SJCRH30 (cell line): ENCODE measurements at places on chromosomes 5 and 9. TPM values are rescaled to one million over a fixed set of nuclear protein-coding genes. Genes with fewer than 3 reads are reported as not detected.
A peak's percentile ranks its signal among the peaks of the same experiment; 100 is the strongest.

The TAF11L10 gene
- total RNA-seq: not detected in 2 replicates

DNA sequence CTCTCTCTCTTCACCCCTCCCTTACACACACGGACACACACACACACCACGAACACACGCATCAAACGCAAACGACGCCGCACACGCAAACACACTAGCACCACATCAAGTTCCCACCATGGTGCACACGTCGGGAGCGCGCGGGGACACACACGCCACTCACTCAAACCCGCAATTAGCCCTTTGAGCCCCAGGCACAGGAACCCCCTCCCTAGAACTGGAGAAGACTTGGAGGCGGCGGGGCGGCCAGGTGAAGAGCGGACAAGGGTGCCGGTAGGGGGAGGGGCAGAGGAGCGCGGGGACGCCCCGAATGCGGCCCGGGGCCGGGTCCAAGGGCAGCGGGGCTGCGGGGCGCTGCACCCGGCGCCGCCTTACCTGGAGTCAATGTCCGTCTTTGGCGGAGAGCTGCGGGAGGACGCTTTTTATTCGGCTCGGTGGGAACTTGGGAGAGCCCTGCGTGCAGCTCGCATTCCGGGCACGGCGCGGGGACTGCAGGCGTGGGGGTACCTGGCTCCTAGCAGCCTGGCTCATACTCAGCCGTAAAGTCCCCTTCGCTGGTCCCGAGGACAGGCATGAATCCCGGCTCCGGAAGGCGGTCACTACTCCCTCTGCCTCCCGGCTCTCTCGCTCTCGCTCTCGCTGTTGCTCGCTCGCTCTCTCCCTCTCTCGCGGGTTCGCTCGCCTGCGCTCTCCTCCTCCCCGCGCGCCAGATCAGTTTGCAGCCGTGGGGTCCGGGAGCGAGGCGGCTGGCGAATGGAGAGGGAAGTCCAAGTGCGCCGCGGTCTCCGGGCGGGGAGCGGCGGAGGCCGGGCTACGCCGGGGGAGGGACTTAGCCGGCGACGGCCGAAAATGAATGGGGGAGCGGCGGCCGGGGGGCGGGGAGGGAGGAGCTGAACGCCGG, at the start of gene BRINP1:
Gene BRINP1 (minus strand): TSS at position 755 of the 901 bp plus-strand sequence. CDS start 56,080 bp downstream, outside the sequence.
- 0 out of 2 replicates have a peak, but pooled peaks cover 8% of the 10 kb centered on the region for H3K4me1 ChIP-seq
- DNase-seq: peak; percentile 93
- H3K36me3 ChIP-seq: peaks cover 2% of the 10 kb centered on the region
- peak within 1 kb of the TSS; percentile 75 for H3K4me3 ChIP-seq
- H3K27ac ChIP-seq: peak within 1 kb of the TSS; percentile 45

GRCh38 chr9:34646211-34647083, at the start of gene GALT:
TSS of gene GALT (plus strand) at chr9:34646675. CDS start at chr9:34646705, 30 bp downstream.
- peak within 1 kb of the TSS; percentile 75 for H3K4me3 ChIP-seq
- no peaks in the 10 kb centered on the region for H3K27me3 ChIP-seq
- DNase-seq: peak; percentile 95
- H3K27ac ChIP-seq: peak within 1 kb of the TSS; percentile 53

- H3K27ac ChIP-seq: no peak overlapping the region
- H3K36me3 ChIP-seq: no peaks in the 10 kb centered on the region
- peaks cover 16% of the 10 kb centered on the region for H3K4me1 ChIP-seq
- no peak overlapping the region for H3K4me3 ChIP-seq
- H3K27me3 ChIP-seq: no peaks in the 10 kb centered on the region
- DNase-seq: no peak
Measured at GRCh38 chr9:115278326-115279035, 160.5 kb upstream of the TNC start.

- H3K27ac ChIP-seq: peak overlapping the region; percentile 94
- peak overlapping the region; percentile 98 for H3K4me3 ChIP-seq
- no peaks in the 10 kb centered on the region for H3K36me3 ChIP-seq
- H3K4me1 ChIP-seq: peaks cover 23% of the 10 kb centered on the region
- DNase-seq: peak; percentile 41
- no peaks in the 10 kb centered on the region for H3K27me3 ChIP-seq
Measured at GRCh38 chr9:71767776-71768321, 464 bp downstream of the CEMIP2 start.
